Stimulated activated naive CD4-positive, alpha-beta T cell treated with Interleukin-2 at 50 U/mL for 16 hours (primary cell): ENCODE measurements at places on chromosomes 13 and 19.

- no peak for DNase-seq
These were observed 3.8 kb downstream of the RFXAP start for GRCh38 chr13:36822785-36823184.

GRCh38 chr13:61252213-61252612, 163.4 kb downstream of the PCDH20 start:
- DNase-seq, result no peak

DNA sequence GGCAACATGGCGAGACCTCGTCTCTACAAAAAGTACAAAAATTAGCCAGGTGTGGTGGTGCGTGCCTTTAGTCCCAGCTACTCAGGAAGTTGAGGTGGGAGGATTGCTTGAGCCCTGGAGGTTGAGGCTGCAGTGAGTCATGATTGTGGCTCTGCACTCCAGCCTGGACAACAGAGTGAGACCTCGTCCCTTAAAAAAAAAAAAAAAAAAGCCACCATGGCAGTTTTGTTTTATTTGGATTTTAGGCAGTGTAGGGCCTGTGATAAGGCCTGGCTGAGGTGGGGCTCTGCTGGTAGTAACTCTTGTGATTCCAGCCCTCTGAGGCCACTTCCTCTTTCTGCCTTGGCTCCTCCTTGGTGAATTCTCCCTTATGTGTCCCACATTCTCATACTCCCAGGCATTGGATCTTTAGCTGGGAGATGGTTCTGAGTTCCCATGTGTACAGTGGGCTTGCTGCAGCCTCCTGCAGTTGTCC, 39.2 kb downstream of the GATAD2A start:
- DNase-seq, result no peak

GRCh38 chr13:52061587-52061986, 37.1 kb downstream of the UTP14C start:
- no peak for DNase-seq

- no peak for DNase-seq
These were observed 15.9 kb upstream of the IZUMO2 start for GRCh38 chr19:50178859-50179537.

DNA sequence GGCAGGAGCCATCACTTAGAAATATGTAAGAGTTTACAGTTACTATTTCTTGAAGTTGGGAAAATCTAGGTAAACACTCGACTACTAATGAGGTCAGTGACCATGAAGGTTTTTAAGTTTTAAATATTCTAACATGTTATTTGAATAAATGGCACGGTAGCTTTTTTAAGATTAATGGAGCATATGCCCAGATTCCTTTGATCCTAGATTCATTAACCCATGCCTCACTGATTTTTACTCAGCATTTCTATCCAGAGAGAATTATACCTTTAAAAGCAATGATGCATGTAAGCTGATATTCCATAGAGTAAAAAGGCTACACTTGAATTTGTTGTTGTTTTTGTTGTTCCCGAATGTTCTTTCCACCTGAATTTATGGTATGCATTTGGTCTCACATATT, 541.4 kb downstream of the DACH1 start:
- no peak for DNase-seq

DNA sequence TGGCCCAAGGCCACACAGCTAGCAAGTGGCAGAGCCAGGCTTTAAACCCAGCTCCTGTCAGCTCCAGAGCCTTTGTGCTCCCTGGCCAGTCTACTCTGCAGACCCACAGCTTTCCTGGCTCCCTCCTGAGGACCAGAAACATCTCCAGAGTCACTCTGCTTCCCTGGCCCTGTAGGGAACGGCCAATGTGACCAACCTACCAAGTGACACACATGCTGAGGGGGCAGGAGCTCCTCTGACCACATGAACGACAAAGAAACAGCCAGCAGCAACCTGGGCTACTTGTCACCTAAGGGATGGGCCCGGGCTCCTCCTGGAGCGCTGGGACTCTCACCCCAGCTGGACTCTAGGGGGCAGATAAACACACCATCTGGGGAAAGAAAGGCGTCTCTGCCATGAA, 19.3 kb downstream of the PEG3 start:
- DNase-seq, result no peak

DNA sequence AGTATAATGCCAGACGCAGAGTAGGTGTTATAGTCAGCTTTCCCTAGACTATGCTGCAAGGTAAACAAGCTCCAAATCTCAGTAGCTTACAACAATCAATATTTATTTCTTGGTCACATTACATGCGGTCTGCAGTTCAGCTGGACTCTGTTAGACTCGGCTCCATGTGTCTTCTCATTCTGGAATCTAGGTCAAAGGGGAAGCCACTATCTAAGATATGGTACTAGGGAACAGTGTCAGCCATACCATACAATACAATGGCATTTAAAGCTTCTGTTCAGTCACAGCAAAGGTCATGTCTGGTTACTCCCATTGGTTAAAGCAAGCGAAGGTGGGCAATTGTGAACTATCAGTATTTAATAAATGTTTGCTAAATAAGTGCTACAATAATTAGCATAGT, 65.3 kb upstream of the SERTM1 start:
- DNase-seq, result no peak

- no peak for DNase-seq
These were observed 10.3 kb downstream of the VSTM2B start for GRCh38 chr19:29535984-29536508.

DNA sequence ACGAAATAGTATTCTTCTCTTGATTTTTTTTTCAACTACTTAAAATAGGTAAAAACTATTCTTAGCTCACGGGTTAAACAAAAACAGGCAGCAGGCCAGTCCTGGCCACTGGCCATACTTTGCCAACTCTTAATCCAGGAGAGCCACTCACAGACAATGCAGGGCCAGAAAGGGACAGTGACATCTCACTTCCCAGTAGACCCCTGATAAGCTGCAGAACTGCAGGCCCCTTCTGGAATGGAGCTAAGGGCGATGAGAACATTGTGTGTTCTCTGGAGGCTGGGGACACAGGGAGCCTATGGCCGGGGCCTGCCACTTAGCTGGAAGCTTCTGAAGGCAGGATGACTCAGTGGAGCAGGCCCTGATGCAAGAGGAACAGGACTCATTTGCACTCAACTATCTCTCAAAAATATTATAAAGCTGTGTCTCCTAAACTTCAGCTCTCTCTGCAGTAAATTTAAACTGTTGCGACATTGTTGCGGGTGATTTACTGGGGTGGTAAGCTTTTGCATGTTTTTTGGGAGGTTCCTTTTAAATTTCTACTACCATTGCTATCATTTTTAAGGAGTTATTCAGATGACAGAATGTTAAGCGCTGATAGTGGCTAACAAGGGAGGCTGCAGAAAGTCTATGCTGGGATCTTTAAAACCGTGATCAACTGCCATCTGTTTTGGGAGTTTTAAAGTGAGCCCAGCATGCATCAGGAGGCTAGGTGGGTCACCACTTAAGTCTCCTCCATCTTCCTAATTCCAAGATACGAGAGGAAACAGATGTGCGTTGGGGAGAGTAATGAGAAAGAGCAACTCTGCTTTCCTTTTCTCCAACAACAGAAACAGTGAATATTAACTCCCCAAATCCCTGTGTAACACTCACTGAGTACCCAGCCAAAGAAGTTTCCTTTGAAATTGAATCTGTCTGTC, 33.2 kb upstream of the KATNAL1 start:
- DNase-seq, result no peak

GRCh38 chr13:29429286-29429900, 166.1 kb downstream of the SLC7A1 start:
- no peak for DNase-seq

DNA sequence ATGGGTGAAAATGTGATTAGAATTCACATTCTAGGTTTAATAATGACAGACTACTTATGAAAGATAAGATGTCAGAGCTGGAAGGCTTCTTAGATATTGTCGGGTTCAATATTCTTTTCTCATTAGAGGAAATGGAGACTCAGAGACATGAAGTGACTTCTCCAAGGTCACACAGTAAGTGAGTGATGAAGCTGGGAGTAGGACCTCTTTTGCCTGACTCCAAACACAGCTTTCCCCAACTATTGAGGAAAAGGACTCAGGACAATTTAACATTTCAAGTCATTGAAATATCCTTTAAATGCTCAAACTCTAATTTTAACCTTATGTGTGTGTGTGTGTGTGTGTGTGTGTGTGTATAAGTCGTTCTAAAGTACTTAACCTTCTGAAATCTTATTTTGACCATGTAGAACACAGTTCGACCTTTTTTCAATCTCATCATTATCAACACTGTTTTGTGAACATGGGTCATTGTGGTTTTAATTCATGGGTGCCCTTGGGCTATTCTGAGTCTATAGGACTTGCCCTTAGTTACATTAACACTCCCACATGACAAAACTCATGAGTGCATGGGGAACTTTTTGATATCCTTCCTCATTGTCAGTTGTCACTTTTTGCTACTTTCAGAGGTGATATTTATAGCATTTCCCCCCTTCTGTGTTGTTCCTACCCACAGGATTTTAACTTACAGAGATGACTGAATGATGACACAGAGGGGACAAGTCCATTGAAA, 53.0 kb downstream of the LRCH1 start:
- DNase-seq, result no peak

DNA sequence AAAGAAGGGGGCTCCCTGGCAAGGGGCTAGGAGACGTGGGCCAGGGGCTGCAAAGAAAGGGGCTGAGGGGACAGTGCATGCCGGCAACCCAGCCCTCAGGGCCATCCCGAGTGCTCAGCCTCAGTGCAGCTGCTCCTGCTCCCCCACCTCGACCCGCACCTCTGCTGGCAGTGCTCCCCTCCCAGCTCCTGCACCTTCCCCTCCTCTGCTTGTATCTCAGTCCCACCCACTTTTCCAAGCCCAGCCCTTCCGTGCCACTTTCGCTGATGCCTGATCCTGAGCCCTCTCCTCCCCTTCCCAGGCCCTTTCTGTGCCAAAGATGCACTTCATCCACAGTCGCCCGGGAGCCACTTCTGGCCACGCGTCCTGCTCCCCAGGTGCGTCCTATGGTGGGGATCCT, 69.9 kb upstream of the KCTD15 start:
- DNase-seq, result no peak

- no peak for DNase-seq
These were observed 561.2 kb upstream of the SLITRK1 start for GRCh38 chr13:84443463-84443862.

DNA sequence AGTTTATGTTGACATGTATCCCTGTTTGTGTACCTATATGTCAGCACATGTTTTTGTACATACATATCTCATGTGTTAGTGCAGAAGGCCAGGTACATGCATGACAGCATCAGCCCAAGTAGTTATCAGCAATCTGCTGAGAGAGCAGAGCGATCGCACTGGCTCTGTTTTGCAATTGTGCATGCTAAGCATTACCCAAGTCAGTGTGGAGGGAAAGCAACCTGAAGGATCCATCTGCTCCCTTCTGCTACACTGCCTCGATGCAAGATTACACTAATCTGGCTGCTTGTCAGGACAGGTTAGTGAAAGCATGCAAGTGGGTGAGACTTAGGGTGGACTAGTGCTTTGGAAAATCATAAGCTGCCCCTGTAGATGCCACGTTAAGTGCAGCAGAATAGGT, 211.8 kb downstream of the PCCA start:
- DNase-seq, result no peak

DNA sequence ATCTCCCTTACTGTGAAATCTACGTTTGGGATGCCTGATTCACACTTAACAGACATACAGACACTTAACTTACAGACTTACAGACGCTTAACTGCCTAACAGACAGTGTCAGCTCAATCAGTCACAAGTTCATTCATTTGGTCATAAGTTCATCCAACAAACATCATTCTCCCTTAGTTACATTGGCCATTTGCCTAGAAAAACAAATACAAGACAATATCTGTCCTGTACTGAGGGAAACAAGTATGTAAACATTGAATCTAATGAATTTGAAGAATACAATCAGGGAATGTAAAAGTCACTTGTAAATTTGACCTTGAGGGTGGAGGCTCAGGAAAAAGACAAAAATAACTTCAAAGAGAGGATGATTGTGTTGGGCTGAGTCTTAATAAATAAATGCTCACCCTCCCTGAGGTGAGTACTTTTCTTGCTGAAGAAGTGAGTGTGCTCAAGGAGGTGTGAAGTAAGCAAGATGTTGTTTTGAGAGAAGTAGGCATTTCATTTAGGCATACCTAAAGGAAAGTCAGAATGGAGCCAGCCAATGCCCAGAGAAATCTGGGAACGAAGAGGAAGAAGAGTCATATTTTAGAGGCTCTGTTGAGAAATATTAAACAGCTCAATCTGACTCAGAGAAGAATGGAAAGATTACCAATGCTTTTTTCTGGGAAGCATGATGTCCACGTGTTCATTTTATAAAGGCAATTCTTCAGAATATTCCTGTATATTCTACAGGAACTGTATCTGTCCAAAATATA, 958.4 kb upstream of the SLC10A2 start:
- DNase-seq, result no peak

- no peak for DNase-seq
These were observed 3.5 kb downstream of the GMFG start for GRCh38 chr19:39332293-39332692.

DNA sequence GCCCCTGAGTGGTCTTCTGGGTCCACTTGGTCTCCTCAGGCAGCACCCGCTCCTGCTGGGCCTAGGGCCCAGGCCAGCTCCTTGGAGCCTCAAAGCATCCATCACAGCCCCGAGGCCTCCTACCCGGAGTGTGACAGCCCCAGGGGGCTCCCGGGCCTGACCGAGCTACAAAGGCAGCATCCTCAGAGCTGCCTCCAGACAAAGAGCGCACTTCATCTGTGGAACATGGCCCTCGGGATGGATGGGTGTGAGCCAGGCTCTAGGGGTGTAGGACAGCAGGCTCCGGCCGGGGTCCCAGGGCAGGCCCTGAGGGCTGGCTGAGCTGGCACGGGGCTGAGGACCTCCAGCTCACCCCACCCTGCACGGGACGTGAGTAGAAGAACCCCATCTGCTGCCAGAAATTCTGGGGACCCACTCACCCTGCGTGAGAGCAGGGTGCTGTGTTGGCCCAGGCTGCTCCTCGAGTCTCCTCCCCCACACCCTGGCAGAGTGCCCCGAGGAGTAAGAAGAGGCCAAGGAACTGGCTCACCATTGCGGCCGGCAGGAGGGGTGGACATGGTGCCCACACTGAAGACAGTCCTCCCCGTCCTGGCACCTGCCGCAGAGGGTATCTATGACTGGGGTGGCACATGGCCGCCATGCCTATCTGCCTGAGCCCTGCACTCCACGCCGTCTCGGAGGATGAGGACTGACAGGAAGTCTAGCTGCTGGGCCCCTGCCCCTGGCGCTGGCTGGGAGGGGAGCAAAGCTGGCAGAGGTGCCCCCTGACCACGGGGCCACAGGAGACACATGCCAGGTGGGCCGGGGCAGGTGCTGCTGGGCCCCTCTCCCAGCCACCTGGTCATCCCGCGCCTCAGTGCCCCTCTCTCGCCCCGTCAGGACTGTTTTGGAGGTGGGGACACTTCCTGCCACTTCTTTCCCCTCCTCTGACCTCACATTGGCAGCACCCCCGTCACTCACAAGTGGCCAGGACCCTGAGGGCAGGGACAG, 22.3 kb downstream of the CEBPG start:
- no peak for DNase-seq
